ENCODE measurements at places on chromosomes 1 and 21.

GRCh38 chr1:173852105-173852504 lies 15.7 kb downstream of the GAS5 start:
- DNase-seq = no peak

DNA sequence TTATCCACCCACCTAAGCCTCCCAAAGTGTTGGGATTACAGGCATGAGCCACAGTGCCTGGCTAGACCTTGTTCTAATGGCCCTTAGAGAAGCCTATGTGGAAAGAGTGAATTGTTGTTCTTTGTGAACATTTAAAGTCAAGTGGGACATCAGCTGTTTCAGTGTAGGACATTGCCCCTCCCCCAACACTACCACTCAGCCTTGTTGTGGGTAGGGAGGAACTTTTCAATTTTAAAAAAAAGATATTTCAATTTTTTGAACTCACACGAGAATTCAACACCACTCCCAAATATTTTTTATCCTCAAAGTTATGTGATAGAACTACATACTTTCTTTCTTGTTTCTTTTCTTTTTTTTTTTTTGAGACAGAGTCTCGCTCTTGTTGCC lies 36.7 kb upstream of the TMEM222 start:
- no peak for DNase-seq

DNA sequence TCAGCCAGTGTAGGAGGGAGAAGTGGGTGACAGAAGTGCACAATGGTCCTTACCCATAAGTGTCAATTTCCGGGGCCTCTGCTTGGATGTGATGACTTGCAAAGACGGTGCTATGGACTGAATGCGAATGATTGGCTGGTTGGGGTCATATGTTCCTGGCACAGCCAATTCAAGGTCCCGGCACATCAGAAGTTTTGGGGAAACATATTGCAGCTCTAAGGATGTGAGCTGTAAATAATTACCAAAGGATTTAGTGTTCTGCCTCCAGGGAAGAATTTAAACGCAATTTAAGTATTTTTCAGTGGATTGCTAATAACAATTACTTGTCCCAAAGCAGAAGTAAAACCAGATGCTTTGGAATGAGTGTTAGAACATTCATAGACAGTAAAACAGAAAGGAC lies 26.9 kb upstream of the EXOSC10 start:
- DNase-seq = no peak

DNA sequence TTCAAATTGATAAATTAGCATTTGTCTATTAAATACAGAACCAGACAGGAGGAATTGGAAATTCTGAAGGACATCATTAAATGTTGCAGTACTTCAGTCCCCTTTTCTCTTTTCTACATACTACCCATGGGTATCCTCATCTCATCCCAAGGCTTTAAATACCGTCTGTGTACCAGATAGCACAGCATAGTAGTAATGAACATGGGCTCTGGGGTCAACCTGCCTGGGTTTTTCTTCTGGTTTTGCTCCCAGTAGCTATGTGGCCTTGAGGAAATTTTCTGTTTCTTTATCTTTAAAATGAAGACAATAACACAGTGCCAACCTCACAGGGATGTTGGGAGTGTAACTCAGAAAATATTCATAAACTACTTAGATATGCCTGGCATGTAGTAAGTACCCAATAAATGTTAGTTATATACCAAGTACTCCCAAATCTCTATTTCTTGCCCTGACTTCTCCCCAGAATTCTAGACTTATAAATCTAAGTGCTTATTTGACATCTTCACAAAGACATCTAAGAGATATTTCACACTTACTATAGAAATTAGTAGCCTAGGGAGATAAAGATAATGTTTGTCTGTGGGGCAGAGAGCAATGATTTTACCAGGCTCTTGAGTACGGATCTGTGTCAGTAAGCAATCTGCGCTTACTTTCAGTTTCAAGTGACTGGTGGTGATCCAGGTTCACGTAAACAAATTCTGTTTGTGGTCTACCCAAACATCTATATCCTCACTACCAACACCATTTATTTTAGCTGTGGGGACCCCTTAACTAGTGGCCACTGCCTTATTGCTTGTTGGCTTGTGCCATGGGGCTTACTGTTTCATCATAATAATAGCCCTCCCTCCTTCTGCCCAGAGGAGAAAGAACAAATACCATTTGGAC lies 37.3 kb downstream of the VANGL2 start:
- DNase-seq = no peak

- DNase-seq = peak; percentile 31
Measured at GRCh38 chr21:35467566-35467965, 418.5 kb upstream of the RUNX1 start.

DNA sequence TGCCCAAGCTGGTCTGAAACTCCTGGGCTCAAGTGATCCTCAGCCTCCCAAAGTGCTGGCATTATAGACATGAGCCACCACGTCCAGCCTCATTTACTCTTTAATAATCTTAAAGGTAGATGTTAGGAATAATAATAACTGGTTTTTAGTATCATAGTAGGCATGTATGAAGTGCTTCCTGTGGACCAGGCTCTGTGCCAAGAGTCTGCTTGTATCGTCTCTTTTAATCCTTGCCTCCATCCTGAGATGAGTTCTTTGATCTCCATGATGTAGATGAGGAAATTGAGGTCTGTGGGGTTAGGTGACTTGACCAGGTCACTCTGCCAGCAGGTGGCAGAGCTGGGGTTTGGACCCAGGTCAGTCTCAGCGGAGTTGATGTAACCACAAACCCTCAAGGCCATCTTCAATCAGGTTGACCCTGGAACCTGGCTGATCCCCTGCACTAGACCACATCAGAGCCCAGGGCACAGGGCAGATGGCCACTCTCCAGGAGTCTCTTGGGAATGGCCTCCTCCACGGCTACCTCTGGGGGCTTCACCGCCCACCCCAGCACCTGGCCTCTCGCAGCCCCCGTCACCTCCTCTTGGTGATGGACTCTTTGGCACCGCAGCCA lies 11.3 kb downstream of the EFHD2 start:
- DNase-seq = no peak

DNA sequence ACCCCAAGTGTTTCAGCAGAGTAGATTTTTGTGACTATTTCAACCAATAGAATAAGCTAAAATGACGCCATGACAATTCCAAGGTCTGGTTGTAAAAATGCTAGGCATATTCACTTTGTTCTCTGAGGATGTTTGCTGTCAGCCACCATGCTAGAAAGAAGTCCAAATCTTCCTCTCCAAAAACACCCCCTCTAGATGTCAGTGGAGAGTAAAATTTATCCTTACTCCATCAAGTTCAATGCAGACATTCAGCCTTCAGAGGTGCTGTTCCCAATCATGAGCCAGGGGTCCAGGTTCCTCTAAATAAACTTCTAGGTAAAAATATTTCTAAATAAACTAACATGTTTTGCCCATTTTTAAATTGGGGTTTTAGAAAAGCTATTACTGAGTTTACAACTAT lies 395.4 kb upstream of the ADAMTS5 start:
- DNase-seq = no peak

DNA sequence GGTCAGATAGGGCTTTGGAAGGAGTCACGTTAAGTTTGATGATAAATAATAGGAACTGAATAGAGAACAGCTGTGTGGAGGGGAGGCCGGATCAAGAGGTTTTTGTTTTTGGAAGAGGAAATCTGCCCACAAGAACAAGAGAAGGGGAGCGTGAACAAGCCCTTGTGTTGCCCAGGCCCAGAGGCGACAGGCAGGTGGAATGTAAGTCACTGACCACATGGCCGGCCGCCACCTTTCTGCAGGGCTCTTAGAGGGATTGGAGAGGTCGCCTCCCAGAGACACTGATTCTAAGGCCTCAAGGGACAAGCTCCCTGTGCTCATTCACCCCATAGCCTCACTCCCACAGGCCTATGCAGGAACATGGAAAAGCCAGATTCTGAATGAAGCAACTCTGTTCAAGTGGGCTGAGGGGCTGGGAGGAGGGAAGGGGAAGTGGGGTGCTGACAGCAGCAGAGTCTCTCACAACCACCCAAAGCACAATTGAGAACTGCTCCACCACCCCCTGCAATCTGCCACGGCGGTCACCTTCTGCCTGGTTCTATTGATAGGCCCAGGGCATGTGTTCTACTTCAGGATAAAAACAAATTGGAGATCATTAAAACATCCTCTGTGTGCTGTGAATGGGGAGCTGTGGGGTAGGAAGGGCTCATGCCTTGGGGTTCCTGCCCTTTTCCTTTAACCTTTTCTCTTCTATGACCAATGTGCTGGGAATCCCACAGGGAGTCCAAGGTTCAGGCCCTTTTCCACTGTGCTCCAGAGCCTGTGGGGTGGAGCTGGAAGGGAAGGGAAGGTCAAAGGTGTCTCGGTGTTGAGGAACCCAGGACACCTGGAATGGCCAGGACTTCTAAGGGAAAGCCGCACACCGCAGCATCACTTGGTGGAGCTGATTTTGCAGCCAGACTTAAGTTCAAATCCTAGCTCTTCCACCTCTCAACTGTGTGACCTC lies 63.3 kb upstream of the PARP1 start:
- DNase-seq = no peak

- no peak for DNase-seq
Measured at GRCh38 chr1:24872061-24872850, 57.8 kb downstream of the RUNX3 start.

DNA sequence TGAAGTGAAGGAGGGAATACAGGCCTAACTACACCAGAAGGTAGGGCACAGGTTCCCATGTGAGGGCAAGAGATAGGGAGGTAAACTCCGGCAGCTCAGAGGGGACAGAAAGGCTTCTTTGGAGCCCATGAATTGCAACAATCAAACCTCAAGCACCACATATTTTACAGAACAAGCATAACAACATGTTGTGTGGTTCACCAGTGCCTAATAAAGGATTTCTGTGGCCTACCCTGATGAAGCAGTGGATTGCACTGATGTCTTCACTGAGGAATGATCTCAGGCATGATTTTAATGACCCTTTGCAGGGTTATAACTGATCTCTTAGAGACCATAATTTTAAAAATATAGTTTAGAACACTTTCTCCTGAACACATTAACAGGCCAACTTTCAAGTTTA lies 77.4 kb downstream of the RUNX1 start:
- no peak for DNase-seq

DNA sequence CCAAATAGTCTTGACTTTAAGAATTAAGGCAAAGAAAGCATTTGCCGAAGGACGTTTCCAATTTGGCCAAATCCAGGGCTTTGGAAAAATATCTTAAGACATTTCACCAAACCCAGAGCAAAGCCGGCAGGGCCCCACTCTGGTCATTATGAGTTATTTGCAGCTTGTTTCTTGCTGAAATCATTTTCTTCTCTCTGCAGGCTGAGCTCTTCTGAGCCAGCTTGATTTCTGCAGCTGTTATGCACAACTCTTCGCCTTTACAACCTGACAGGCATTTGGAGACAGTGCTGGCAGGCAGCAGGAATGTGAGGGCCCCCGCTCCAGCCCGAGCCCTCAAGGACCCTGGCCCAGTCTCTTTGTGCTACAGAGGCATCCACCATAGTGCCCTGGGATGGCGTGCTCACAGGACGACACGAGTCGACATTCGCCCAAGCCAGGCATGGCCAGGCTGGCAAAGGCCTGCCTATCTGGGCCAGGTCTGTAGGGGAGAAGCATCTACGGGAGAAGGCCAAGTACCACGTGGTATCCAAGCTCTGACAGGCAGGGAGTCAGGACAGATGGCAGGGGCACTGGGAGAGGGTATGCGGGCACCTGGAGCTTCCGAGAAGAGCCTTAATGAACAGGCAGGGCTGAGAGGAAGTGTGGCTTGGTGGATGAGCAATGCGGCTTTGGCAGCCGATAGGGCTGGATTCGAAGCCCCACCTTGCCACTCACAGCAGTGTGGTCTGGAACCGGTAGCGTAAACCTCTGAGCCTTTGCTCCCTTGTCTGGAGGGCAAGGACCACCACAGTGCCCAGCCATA lies 32.3 kb downstream of the SYF2 start:
- no peak for DNase-seq

GRCh38 chr1:3403388-3404231 lies 50.9 kb upstream of the ARHGEF16 start:
- DNase-seq = no peak

- DNase-seq = no peak
Measured at GRCh38 chr1:11979028-11979850, 1.0 kb upstream of the MFN2 start.

DNA sequence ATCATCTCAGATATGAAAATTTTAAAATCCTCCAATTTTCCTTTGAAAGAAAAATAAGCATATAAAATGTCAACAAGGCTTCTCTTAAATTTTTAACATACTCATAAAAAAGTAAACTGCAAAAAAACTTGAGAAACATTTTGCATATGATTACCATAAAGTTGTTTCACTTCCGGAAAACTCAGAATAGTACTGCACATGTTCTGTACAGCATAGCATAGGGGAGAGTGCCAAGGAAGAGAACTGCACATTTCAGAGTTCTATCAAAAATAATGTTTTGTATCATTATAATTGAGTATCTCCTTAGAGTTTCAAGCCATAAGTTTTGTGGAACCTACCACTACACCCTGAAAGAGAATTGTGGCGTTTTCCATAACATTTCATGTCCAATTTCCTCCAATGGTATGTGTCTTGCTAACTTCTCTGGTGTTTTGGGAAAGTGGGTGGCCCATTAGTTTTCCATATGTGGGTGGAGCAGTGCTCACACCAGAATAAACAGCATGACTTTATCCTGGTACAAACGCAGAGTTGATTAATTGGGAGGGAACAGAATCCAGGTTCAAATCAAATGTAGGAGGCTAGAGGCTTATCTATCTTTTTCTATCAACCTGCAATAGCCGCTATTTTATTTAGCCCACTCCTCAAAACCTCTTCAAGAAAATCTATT lies 430.9 kb downstream of the LMO4 start:
- no peak for DNase-seq

GRCh38 chr1:183346276-183346732 lies 71.9 kb downstream of the NMNAT2 start:
- no peak for DNase-seq

GRCh38 chr1:219549215-219549614 lies 63.7 kb downstream of the ZC3H11B start:
- no peak for DNase-seq

GRCh38 chr1:185966471-185966870 lies 232.3 kb downstream of the HMCN1 start:
- no peak for DNase-seq

DNA sequence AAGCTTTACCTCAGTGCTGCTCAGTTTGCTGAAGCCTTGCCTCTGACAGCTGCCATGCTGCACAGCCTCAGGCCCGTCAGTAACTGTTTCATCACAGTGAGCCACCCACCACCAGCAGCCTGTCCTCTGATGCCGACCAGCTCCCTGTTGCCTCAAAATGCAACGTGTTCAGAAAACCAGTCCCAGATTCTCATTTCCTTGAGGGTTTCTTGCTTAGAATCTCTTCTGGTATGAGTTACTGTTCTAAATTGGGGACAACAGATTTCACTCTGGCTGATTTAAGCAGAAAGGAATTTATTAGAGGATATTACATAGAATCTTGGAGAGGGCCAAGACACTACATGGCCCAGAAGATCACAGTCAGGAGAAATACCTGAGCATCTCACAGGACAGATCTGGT lies 11.0 kb downstream of the UBL4B start:
- no peak for DNase-seq
